ENCODE measurements at places on chromosomes 2 and 18. TPM values are rescaled to one million over a fixed set of nuclear protein-coding genes. Genes with fewer than 3 reads are reported as not detected.
A peak's percentile ranks its signal among the peaks of the same experiment; 100 is the strongest.

- H3K4me1 ChIP-seq: peaks cover 18% of the 10 kb centered on the region
- no peak for DNase-seq
- no peaks in the 10 kb centered on the region for H3K36me3 ChIP-seq
- no peaks in the 10 kb centered on the region for H3K27me3 ChIP-seq
Observed at GRCh38 chr2:9617749-9618148, 13.0 kb downstream of the YWHAQ start.

- no peaks in the 10 kb centered on the region for H3K36me3 ChIP-seq
- H3K27ac ChIP-seq: no peak overlapping the region
- DNase-seq: no peak
Observed at GRCh38 chr2:159501743-159502142, 114.6 kb downstream of the BAZ2B start.

DNA sequence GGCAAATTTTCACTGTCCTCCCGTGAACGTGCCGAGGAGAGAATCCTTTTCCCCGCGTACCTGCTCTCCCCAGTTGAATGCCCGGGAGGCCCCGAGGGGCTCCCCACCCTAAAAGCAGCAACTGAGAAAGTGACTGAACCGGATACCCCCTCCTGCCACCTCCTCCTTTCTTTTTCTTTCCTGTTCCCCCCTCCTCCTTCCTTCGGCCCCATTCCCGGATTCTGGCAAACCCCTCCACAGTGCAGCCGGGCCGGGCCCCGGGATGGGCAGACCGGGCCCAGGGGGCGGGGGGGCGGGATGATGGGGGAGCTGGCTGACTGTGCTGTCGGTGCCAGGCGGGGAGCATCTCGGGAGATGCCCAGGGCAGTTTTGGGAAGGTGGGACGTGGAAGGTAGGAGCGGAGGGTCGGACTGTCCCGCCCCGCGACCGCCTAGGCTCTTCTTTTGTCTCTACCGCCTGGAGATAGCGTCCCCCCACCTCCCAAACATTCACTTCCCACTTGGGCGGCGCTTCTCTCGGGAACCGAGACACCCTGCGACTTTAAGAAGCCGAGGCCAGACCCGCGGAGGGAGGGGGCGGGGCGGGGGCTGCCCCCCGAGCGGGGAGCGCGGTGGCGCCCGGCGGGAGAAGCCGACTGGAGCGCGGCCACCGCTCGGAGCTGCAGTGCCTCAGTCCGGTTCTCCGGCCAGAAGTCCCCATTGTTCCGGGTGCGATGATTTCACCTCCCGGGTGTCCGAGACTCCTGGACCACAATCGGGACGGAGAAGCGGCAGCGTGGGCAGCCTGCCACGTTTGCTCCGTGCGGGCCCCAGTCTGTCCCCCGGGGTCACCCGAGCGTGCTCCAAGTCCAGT, 8.2 kb downstream of the DLX2 start:
- H3K36me3 ChIP-seq: no peaks in the 10 kb centered on the region
- H3K4me3 ChIP-seq: peak overlapping the region; percentile 48
- peaks cover 25% of the 10 kb centered on the region for H3K4me1 ChIP-seq
- no peak overlapping the region for H3K27ac ChIP-seq
- no peak for DNase-seq

- H3K36me3 ChIP-seq: no peaks in the 10 kb centered on the region
- peaks cover 6% of the 10 kb centered on the region for H3K4me1 ChIP-seq
- no peak overlapping the region for H3K27ac ChIP-seq
- no peaks in the 10 kb centered on the region for H3K27me3 ChIP-seq
- no peak overlapping the region for H3K4me3 ChIP-seq
- no peak for DNase-seq
Observed at GRCh38 chr2:17590342-17590911, 49.9 kb downstream of the VSNL1 start.

GRCh38 chr2:175690113-175690837, 311.8 kb downstream of the LNPK start:
- H3K4me3 ChIP-seq: no peak overlapping the region
- H3K4me1 ChIP-seq: no peaks in the 10 kb centered on the region
- no peaks in the 10 kb centered on the region for H3K36me3 ChIP-seq
- no peaks in the 10 kb centered on the region for H3K27me3 ChIP-seq

DNA sequence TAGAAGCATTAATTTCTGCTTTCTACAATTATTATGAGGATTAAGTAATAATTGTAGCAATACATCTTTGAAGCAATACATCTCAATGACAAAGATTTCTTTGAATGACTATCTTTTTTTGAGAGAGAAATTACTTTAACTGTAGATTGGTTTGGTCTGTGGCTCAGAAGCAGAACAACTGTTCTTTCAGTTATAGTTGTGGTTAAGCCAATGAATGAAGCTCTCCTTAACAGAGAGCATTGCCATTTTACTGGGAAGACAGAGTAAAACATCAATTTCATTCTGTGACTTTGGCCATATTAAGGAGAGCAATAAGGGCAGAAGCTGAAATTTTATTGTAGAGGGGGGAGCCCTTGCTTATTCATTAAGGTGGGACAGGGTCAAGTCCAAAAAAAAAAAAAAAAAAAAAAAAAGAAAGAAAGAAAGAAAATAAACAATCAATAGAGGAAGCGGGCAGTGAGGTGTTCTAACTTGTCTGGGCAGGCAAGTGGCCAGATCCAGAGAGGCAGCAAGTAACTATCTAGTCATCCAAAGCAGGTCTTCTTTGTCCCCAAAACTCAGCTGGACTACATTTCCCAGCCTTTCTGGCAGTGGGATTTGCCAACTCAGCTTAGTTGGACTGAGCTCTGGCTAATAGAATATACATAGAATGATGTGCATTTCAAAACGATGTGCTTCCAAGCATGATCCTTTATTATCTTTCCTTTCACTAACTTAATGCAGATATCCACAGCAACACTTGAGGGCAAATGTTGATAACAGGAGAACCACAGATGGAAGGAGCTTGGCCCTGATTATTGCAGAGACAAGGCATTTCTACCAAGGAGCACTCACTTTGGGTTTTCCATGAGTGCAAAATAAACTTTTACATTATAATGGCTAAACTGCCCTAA, 462.7 kb upstream of the CDH20 start:
- no peaks in the 10 kb centered on the region for H3K4me1 ChIP-seq
- no peaks in the 10 kb centered on the region for H3K36me3 ChIP-seq
- H3K27ac ChIP-seq: no peak overlapping the region
- no peak for DNase-seq

GALM gene
- total RNA-seq: 1.4 TPM

DNA sequence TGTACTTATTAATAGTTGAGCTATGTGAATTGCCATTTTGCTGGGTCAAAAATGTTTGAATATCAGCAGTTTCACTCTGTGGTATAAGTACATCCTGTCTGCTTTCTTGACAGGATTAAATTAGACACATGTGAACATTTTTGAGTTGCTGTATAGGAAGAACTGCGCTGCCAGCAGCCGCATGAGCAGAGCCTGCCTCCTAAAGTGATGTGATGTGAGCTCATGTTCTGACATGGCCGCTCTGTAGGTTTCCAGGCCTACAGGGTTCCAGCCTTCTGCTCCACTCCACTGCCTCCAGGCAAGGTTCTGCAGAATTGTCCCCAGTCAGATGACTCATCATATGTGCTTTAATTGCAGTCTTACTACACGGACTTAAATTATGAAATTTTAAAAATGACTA, 119.7 kb upstream of the NFATC1 start:
- no peak overlapping the region for H3K27ac ChIP-seq
- peaks cover 24% of the 10 kb centered on the region for H3K36me3 ChIP-seq
- no peak for DNase-seq
- H3K4me1 ChIP-seq: no peaks in the 10 kb centered on the region

- no peaks in the 10 kb centered on the region for H3K4me1 ChIP-seq
- DNase-seq: no peak
- no peak overlapping the region for H3K27ac ChIP-seq
- no peak overlapping the region for H3K4me3 ChIP-seq
- no peaks in the 10 kb centered on the region for H3K36me3 ChIP-seq
- H3K27me3 ChIP-seq: no peaks in the 10 kb centered on the region
Observed at GRCh38 chr2:177188482-177189469, 23.8 kb upstream of the HNRNPA3 start.

DNA sequence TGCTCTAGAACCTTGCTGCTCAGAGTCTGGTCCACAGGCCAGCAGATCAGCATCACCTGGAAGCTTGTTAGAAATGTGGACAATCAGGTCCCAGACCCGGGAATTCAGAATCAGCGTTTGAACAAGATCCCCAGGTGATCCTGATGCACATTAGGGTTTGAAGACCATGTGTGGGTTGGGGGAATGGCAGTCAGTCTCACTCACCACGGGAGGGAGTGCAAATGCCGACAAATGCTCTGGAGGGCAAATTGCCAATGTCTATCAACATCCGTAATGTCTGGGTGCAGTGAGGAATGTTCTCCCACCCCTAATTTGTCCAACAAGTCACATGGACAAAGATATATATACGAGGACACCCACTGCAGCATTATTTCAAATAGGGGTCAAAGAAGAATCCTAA, 34.5 kb downstream of the INPP5D start:
- no peaks in the 10 kb centered on the region for H3K36me3 ChIP-seq
- no peaks in the 10 kb centered on the region for H3K4me1 ChIP-seq
- DNase-seq: peak; percentile 22
- H3K27ac ChIP-seq: no peak overlapping the region
- H3K4me3 ChIP-seq: no peak overlapping the region

DNA sequence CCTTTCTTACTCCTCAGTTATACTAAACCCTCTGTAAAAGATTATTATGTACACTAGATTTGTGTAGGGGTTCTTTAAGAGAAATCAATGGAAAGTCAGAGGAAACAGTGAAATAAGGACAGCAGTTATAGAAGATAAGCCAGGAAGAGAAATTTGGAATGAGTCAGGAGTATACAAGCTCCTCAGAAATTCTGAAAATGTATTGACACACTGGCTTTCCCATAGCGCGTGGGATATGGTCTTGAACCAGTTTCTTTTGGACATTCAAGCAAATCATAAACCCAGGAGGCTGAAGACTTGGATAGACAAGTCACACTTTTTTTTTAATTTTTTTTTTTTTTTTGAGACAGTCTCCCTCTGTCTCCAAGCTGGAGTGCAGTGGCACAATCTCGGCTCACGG, 316.1 kb upstream of the MMADHC start:
- no peaks in the 10 kb centered on the region for H3K27me3 ChIP-seq
- H3K27ac ChIP-seq: no peak overlapping the region
- no peaks in the 10 kb centered on the region for H3K36me3 ChIP-seq
- no peaks in the 10 kb centered on the region for H3K4me1 ChIP-seq
- no peak overlapping the region for H3K4me3 ChIP-seq

DNA sequence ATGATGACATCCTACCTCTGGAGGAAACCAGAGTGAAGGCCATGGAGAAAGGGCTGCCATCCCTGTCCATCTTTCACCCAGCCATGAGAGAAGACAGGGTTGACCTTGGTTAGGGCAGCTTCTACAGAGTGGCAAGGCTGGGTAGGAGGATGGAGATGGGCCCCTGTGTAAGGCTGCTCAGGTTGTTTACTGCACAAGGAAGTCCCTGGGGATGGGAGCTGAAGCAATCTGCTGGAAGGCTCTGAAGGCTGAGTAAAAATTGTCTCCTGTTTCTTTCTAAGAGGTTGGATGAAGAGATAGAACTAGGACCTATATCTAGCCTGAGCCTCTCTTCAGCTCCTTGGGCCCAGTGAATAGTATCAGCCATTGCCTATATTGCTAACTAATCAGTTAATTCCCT, 14.4 kb downstream of the ELMOD3 start:
- no peak overlapping the region for H3K4me3 ChIP-seq
- no peak for DNase-seq
- no peaks in the 10 kb centered on the region for H3K4me1 ChIP-seq
- no peaks in the 10 kb centered on the region for H3K27me3 ChIP-seq
- H3K36me3 ChIP-seq: no peaks in the 10 kb centered on the region

DNA sequence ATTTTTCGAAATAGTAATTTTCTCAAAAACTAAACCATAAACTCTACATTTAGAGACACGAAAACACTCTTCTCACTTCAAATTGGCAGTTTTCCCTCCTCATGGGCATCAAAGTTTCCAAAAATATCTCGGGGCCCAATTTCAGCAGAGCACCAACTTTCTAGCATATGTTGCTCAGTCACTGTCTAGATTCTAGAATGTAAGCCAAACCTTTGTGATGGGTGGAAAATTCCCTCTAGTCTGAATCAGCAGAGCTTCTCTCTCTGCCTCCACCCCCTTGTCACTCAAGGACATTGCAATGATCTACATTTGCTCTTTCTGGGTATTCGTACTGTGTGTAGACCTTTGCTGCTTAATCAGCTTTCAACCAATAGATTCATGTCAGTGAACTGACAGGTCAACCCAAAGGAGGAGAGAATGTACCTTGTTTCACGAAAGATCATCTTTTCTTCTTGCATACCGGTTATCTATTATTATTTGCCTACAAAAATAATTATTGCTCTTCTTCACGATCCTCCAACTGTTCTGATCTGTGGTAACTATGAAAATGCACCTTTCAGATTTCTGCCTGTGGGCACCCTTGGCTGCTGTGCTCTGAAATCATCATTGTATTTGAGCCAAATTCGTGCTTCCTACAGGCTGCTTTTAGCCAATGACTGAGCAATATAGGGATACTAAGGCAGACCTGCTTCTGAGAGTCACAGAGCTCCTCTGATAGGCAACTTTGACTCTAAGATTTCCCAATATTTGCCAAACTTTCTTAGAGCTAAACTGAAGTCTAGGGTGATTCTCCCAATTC, 38.7 kb upstream of the GLS start:
- H3K27me3 ChIP-seq: no peaks in the 10 kb centered on the region
- peak overlapping the region; percentile 31 for H3K27ac ChIP-seq
- H3K4me3 ChIP-seq: no peak overlapping the region
- no peak for DNase-seq
- H3K4me1 ChIP-seq: peaks cover 19% of the 10 kb centered on the region
- no peaks in the 10 kb centered on the region for H3K36me3 ChIP-seq

DNA sequence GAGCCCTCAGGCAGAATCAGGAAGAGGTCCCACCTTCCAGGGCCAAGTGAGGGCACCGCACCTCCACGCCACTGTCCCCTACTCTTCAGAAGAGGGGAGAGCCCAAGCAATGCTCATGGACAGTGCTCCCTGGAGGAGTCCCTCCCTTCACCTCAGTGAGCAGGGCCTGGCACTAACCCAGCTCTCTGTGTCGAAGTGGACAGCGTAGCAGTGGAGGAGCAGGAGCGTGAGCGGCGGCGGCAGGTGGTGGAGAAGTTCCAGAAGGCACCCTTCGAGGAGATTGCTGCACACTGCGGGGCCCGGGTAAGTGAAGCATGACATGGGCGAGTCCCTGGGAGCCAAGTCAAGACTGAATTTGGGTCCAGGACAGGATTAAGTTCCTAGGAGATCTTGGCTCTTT, 16.7 kb downstream of the POMC start:
- H3K27ac ChIP-seq: no peak overlapping the region
- H3K4me1 ChIP-seq: no peaks in the 10 kb centered on the region
- no peak overlapping the region for H3K4me3 ChIP-seq

LIMS1 gene
- total RNA-seq: 39.8 TPM

DNA sequence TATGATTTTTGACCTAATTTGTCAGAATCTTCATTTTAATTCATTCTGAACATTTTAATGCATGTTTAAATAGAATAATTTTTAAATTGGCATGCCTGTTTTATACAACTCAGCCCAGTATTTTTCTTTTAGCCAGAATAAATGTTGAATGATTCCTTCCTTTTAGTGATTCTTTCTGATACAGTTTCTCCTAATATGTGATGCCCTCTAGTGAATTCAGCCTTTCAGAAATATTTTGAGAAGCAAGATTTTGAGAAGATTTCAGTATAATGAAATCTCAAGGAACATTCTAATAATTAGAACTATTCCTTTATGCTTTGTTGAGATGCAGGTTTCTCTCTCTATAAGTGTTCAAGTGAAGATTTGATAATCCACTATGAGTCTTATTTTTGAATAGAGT, 28.5 kb downstream of the LCLAT1 start:
- H3K27ac ChIP-seq: no peak overlapping the region
- no peak for DNase-seq
- H3K4me3 ChIP-seq: no peak overlapping the region
- no peaks in the 10 kb centered on the region for H3K36me3 ChIP-seq

HOXD9 gene
- total RNA-seq: not detected
